Hypothalamus (tissue), 51 donors: ENCODE measurements at places on chromosomes 7 and 10.

- no peak for DNase-seq
These were observed 16.7 kb upstream of the C10orf95 start for GRCh38 chr10:102467971-102468438.

DNA sequence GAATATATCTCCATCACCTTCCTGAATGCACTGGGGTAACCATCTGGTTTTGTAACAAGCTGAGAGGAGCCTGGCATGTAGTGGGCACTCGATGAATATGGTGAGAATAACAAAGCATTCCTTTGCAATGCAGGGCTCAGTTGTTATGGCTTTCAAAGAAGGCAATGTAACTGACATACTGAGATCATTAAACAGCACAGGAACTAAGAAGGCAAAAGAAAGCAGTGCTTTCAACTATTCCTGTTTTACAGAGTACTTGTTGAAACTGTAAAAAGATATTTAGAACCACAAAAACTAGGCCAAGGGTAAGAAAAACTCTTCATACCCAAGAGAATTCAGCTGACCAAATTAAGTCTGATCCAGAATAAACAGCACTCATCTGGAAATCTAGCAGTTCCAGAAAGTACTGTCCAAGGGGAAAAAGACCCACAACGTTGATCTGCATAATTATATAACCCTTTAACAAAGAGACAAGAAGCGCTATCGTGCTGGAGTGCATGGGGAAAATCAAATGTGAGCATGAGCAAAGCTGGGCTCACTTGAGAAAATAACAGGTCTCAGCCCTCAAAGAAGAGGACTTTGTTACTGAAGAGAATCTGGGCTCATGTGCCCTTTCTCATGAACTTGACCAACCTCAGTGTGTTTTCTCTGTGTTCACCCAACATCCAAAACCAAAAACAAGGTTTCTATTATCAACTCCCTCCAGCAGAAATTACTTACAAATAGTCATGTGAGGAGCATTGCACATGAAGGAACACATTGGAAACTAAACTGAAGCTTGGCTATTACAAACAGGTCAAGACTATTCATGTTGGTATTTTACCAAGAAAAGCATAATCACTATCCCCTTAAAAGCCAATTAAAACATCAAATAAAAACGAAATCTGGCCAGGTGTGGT lies 116.2 kb downstream of the AVL9 start:
- no peak for DNase-seq

DNA sequence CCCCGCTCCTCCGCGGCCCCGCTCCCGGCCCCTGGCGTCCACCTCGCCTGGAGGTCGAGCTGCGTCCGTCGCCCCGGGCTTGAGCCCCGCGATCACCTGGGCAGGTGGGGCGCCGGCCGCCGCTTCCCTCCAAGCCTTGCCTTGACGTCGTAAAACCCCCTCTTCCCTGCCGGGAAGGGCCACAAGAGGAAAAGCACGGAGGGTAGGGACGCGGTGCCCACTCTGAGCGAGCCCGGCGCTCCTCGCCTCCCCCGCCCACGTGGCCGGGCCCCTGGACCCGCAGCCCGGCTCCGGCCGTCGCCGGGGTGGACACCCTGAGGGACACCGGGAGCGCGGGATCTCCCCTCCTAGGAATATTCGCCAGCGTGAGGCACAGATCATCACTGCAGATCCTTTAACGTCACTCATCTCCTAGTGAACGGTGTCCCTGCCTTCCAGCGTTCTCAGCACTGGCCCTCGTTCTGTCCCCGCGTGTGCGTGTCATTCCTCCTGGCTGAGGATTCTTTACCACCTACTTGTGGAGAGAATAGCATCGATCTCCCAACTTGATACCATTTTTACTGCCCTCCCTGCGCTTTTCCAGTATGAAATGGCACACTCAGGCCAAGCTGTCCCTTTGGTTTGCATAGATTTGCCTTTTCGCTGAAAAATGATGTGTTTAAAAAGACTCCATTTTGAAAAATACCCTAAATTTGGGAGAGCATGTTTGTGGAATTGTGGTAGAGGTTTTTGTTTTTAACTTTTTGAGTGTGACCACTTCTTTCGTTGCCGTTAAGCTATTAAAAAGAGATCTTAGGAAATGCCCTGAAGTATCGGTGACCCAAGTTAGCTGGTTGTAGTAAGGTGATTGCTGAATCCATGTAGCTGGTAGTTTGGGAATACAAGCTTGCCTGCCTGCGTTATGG lies 649 bp downstream of the ACTR3B start:
- DNase-seq, result no peak

DNA sequence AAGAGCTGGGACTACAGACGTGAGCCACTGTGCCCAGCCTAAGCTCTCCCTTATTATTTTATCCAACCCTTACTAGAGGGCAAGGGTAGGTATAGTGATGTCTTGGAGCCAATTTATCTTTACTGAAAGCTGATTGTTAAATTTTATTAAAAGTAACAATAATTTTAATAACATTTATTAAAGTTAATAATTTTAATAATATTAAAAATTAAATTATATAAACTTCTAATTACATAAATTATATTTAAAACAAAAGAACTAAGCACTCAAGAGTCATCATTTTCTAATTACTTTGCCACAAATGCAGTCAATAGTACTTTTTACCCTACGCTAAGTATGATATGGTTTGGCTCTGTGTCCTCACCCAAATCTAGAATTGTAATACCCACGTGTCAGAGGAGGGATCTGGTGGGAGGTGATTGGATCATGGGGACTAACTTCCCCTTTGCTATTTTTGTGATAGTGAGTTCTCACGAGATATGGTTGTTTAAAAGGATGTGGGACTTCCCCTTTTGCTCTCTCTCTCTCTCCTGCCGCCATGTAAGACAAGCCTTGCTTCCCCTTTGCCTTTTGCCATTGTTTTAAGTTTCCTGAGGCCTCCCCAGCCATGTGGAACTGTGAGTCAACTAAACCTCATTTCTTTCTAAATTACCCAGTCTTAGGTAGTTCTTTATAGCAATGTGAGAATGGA lies 58.4 kb upstream of the ETV1 start:
- no peak for DNase-seq
